Left renal cortex interstitium (tissue), 4 donors: ENCODE measurements at places on chromosomes 11 and 22.

GRCh38 chr11:46361283-46362155, 14.3 kb downstream of the DGKZ start:
- DNase-seq, result no peak

DNA sequence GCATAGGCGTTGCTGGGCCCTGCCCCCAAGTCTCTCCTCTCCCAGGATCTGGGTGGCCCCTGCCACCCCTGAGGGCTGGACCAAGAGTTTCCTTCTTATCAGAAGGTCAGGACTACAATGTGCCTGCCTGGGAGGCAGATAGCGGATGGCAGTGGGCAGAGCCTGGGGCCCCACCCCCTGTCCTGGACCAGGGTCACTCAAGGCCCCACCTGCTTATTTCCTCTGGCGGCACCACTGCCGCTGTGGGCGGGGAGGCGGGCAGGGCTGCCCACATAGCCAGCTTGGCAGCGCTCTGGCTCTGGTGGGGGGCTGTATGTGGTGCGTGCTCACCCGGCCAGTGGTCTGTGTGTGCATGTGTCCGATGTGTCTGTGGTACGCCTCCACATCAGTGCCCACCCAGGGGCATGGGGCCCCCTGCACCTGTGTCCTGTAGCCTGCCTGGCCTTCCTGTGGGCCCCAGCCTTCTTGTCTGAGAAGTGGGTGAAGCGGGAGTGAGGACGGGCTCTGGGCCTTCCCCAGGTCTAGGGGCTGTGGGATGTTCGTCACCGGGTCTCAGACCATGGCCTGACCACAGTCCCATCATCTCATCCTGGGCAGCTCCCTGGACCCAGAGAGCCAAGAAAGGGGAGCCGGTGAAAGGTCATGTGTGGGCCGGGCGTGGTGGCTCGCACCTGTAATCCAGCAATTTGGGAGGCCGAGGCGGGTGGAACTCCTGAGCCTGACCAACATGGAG, 3.0 kb downstream of the GAS2L1 start:
- DNase-seq, result no peak

DNA sequence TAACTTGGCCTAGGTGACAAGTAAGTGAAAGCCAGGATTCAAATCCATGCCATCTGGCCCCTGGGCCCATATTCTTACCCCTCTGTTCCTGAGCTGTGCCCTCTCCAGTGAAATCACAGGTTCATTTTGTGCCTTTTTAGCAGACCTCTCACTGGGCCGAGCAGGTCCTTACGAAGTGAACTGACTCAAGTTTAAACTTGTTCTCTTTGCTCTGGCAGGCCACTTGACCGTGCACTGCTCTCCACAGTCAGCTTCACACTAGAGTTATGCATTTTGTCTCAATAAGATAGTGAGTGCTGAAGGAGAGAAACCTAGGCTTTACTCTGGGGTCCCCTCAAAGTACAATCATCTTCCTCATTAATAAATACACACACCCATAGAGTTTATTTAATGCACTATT, 40.7 kb downstream of the ARFGAP3 start:
- DNase-seq, result no peak

GRCh38 chr11:12540913-12541582, 133.2 kb upstream of the TEAD1 start:
- no peak for DNase-seq

DNA sequence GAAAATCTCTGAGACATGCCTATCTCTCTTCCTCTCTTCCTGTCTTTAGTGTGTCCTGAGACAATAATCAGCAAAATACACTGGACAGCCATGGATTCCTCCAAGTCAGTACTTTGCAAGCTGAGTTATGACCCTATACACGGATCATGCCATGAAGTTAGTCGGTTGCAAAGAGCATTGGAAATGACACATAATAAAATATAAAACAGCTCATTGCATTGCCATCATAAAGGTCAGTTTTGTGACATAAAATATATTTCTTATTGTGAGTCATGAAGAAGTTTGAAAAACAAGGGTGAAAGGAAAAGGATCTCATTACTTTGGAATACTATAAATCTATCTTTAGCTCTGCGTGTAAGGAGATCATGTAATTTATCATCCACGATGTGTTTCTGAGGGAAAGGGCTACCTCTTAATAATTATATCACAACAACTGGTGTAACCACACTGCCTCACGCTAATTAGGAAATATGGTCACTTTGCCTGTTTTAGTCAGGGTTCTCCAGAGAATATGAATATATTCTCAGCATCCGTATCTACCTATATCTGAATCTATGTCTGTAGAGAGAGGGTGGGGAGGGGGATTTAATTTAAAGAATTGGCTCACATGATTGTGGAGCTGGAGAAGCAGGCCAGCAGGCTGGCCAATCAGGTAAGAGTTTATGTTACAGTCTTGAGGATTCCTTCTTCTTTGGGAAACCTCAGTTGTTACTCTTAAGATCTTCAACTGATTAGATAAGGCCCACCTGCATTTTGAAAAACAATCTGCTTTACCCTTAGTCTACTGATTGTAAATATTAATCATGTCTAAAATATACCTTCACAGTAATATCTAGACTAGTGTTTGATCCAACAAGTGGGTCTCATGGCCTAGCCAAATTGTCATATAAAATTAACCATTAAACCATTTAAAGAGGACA, 198.8 kb downstream of the FAT3 start:
- DNase-seq, result no peak

DNA sequence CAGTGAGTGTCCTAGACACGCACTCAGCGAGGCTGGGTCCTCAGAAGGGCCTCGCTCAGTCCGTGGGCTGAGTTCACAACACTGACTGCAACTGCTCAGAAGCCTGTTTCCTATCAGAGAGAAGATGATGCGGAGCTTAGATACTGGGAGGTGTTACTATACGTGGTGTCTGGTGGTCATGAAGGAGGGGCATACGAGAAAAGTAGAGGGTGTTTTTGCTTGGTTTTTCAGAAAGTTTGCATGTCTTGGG, 9.5 kb upstream of the SERPIND1 start:
- DNase-seq, result no peak

- no peak for DNase-seq
These were observed 51.4 kb downstream of the ME3 start for GRCh38 chr11:86620891-86621521.
